ENCODE measurements at places on chromosomes 2 and 18.

DNA sequence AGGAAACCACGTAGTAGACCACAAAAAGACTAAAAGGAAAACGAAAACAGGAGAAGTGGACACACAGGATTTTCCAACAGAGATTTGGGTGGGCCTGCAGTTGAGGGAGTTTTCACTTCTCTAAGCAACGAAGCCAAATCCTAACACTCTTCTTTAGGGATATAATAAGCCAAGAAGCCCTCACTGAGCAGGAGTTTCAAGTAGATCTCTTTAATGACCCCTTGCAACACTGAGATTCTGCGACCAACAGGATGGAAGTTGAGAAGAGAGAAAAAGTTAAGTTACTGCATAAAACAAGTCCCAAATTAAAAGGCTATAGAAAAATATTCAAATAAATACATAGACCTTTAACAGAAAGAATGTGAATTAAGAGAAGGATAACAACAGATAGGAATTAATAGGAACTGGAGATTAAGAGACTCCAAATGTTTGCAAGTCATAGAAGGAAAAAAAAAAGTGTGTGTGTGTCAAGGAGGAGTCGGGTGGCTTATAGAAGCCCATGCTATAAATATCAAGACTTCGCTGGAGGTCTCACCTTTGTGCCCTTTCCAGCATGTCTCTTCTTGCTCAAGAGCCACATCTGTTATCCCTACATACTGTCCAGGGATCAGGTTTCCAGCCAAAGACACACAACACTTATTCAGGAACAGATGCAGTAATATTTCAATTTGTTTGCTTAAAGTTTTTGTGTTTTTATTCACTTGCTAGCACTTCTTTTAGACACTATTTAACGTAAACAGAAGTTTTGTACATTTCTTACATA lies 69.4 kb upstream of the ARHGAP28 start:
- no peak for DNase-seq

- no peak for DNase-seq
Observed at GRCh38 chr2:3492951-3493614, 26.2 kb downstream of the ADI1 start.

- no peak for DNase-seq
Observed at GRCh38 chr18:28073658-28074057, 103.3 kb downstream of the CDH2 start.

DNA sequence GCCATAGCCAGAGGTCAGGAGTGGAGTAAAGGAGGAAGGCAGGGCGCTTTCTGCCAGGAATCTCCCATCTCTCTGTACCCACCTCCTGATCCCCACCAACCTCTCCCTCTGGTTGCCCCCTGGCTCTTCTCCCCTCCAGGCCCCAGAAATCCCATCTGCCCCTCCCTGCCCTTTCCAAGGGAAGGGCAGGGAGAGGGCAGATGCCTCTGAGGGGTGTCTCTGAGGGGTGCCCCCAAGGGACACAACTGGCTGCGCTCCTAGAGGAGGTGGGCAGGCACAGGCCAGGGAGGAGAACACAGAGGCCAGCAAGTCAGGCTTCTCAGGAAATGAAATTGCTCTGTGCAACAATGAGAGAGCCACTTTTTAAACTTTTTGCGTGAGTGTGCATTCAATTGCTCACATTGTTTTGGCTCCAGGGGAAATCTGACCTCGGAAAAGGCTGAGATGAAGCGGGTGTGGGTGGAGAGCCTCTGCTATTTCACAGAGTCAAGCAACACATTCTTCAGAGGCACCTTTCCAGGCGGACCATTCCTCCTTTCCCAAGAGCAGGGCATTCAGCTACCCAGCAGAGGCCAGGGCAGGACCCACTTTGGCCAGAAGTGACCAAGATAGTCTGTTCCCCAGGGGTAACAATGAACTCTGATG lies 125.5 kb downstream of the SMAD7 start:
- no peak for DNase-seq

- DNase-seq = no peak
Observed at GRCh38 chr2:95329891-95330793, 33.0 kb downstream of the KCNIP3 start.

DNA sequence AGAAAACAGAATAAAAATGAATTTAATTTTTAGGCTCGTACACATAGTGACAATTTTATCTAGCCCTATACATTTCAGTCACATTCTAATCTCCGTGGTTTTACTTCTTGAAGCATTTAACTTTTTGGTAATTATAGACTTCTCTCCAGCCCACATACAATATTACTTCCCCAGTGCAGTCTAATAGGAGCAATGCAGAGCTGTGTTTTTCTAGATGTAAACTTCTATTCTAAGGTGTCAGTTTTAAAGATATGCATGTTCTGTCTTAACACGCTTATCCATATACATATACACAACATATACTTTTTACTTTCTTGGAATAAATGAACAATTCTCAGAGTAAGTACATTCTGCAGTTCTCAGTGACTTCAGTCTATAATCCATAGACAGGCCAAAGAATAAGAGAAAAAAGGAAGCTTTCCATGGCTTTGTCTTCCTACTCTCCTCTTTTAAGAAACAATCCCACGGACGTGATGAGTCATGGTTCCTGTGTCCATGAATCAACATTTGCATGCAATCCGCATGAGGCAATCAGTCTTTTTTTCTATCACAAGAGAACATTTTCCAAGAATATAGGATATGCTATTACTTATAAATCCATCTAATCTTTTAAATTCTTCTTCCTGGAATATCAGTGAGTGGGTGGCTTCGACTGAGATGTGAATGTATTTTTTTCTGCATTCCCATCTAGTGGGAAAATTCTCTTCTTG lies 42.8 kb downstream of the CCDC102B start:
- peak; percentile 37 for DNase-seq

GRCh38 chr2:229501051-229501794 lies 213.1 kb downstream of the DNER start:
- DNase-seq = no peak

- no peak for DNase-seq
Observed at GRCh38 chr18:9993521-9994025, 79.8 kb downstream of the VAPA start.

GRCh38 chr2:12089496-12089895 lies 343.1 kb downstream of the LPIN1 start:
- DNase-seq = no peak

- no peak for DNase-seq
Observed at GRCh38 chr2:118856978-118857676, 9.7 kb upstream of the EN1 start.

DNA sequence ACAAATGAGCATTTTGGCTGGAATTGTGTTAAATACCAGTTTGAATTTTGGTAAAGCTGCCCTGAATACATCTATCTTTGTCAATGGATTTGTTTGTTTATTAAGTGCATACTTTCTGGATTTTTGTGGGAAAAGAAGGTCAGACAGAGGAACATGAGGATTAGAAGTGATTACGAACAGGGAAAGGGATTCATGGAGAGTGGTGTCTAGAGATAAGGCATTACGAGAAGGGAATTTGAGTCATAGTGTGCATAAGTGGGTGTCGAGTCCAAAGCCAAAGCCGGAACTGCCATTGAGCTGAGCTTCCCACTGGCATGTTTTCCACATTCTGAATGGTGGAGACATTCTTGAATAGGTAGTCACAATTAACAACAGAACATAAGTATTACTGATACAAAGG lies 68.9 kb upstream of the EFEMP1 start:
- no peak for DNase-seq

DNA sequence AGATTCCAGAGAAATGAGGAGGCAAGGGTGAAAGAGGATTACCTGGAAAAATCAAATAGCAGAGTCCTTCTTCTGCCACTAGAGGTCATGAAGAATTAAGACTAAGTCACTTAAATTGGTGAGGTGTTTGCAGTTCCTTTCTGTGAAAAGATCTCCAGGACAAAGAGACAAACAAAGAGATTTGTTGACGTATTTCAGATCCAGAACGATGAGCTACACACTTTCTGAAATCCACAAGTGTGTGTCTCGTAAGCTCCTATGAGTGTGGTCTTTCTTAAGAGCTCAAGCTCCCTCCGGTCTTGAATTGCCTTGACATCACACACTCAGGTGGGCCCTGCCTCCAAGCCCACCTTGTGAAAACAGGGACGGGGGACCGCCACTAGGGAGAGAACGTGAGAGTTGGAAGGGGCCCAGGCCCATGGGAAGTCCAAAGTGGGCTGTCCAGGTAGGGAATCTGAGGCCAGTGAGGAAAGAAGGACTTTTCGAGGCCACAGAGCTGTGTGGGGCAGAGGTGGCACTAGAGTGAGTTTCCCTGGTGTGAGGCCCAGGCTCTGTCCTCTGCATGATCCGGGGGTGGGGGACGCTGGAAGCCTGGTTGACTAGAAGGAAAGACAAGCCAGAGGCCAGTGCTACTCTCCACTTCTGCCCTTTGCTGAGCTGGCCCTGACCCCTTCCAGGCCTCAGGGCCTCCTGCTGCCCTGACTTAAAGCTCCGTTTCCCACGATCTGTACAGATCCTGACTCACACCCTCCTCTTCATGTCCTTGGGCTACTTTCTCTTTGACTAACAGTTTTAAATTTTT lies 168.1 kb upstream of the NCK2 start:
- peak; percentile 5 for DNase-seq

GRCh38 chr2:159187106-159187505 lies 99.4 kb downstream of the WDSUB1 start:
- no peak for DNase-seq

- DNase-seq = no peak
Observed at GRCh38 chr2:107810734-107811133, 16.0 kb upstream of the RGPD4 start.

- no peak for DNase-seq
Observed at GRCh38 chr2:176493909-176494308, 224.7 kb downstream of the MTX2 start.

GRCh38 chr18:66440433-66440832 lies 163.5 kb downstream of the CDH19 start:
- no peak for DNase-seq

DNA sequence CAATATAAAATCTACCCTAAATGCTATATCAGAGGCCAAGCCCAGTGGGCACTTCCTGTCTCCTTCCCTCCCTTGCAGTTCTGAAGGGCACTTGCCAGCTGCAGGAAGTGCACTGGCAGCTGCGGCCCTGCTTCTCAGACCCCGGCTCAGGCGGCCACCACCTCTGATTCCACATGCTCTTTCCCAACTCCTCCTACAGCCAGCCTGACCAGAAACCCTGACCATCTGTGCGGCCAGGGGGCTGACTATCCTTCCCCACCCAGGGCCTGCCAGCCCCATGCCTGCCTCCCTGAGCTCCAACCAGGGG lies 88.6 kb downstream of the ZBTB7C start:
- no peak for DNase-seq

DNA sequence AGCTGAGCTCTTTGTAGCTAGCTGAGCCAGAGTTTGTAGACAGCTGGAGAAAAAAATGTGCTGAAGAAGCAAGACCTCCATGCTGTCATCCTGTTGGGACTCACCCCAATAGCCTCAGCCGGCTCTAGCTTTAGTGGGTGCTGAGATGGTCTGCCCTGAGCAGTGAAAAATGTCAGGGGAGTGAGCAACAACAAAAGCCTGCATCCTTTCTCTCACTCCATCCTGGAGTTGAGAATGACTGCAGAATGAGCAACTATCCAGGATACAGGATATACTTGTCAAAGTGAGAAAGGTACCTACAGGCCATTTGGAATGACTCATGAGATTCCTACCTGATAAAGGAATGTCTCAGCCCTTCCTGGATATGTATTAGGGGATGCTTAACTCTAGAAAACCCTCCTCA lies 146.1 kb upstream of the DLX2 start:
- no peak for DNase-seq

- DNase-seq = no peak
Observed at GRCh38 chr2:15738225-15738546, 146.5 kb downstream of the DDX1 start.

- peak; percentile 62 for DNase-seq
Observed at GRCh38 chr18:5868218-5868854, 27.0 kb downstream of the TMEM200C start.

- no peak for DNase-seq
Observed at GRCh38 chr2:101732199-101732598, 34.7 kb downstream of the MAP4K4 start.

GRCh38 chr18:55425698-55426097 lies 162.3 kb downstream of the TCF4 start:
- no peak for DNase-seq

DNA sequence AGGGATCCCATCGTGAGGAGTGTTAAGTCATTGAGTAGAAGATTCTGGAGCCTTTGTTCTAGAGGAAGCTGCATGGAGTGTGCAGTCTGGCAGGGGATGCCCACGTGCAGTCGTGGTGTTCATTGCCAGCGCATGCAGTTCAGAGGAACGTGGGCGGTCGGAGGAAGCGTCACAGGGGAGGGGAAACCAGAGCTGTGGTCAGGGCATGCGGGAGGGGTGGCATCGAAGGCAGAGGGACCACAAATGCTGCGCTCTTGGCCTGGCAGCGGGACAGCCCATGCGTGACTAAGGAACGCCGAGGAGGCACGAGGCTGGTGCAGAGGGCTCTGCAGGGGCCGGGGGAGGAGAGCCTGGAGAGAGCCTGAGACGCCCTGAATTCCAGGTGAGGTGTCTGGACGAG lies 141.1 kb downstream of the KLHL29 start:
- DNase-seq = no peak

- no peak for DNase-seq
Observed at GRCh38 chr2:223086370-223086981, 34.5 kb downstream of the KCNE4 start.

DNA sequence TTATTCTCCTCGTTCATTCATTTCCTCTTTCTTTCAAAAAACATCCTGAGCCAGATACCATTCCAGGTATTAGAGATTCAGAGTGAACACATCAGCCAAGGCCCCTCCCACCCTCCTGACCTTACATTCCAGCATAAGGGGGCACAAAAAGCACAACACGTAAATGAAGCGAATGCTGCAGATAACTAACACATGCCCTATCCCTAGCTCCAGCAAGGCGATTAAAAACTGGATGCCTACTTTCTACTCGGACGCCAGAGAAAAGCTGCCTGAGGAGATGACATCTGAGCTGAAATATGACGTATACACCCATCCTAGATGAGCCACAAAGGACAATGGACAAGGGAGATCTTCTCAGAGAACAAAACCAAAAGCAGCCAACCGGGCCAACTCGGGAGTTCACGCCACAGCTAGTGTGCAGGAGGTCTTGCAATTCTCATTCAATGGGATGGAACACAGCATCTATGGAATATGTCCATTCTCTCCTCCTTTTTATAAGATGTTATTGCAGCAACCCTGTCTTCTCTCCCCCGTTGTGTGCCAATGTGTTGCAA lies 33.5 kb downstream of the FEZ2 start:
- DNase-seq = no peak

DNA sequence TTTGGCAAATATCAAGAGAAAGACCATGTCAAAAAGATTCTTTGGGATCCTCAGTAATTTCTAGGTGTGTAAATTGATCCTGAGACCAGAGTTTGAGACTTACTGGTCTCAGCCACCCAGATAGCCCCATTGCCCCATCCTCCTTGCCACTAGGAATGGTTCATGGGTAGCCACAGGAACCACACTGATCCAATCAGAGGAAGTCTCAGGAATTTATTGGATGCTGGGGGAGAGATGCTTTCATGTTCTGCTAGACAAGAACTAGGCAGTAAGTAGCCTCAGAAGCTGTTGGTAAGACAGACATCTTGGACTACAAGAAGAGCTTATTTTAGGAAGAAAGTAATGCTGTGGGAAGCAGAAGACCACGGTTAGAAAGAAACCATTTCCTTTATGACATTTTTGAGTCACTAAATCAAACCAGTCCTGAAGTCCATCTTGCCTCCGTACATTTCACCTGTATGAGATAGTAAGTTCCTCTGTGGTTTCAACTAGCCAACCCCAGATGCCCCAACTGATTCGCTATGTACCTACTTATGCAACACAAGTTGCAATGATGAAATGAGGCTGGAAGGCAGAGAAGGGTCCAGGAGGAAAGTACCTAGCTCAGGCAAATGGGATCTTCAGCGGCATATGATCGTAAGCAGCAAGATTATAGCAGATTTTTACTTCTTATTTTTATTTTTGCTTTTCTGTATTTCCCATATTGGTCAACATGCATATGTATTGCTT lies 3.6 kb upstream of the ST3GAL5 start:
- no peak for DNase-seq

Measured in NCI-H1048 (cell line).